ENCODE measurements at places on chromosomes 2 and 18. TPM values are rescaled to one million over a fixed set of nuclear protein-coding genes. Genes with fewer than 3 reads are reported as not detected.

GRCh38 chr18:59672235-59672711, 24.9 kb downstream of the CCBE1 start:
- H3K27ac ChIP-seq, result no peak overlapping the region
- H3K4me1 ChIP-seq, result no peaks in the 10 kb centered on the region
- no peaks in the 10 kb centered on the region for H3K27me3 ChIP-seq
- H3K36me3 ChIP-seq, result no peaks in the 10 kb centered on the region
- no peak for DNase-seq

DNA sequence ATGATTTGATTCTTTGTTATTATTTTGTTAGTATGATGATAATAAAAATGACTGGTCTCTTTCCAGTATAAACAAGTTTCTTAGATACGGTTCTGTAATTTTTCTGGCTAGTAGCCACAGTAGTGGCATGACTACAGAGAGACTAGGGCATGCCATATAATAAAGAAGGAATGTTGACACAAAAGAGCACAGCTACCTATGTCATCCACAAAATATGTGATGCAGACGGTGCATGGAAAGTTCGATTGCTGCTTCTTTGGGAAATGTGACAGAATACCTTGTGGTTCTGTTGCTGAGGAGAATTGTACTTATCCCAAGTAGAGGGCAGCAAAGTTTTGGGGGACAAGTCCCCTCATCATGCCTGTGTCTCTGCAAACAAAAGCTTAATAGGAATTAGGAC, 26.1 kb upstream of the SETBP1 start:
- H3K4me3 ChIP-seq, result no peak overlapping the region
- no peak overlapping the region for H3K27ac ChIP-seq
- no peak for DNase-seq
- H3K4me1 ChIP-seq, result peaks cover 6% of the 10 kb centered on the region
- no peaks in the 10 kb centered on the region for H3K36me3 ChIP-seq

DNA sequence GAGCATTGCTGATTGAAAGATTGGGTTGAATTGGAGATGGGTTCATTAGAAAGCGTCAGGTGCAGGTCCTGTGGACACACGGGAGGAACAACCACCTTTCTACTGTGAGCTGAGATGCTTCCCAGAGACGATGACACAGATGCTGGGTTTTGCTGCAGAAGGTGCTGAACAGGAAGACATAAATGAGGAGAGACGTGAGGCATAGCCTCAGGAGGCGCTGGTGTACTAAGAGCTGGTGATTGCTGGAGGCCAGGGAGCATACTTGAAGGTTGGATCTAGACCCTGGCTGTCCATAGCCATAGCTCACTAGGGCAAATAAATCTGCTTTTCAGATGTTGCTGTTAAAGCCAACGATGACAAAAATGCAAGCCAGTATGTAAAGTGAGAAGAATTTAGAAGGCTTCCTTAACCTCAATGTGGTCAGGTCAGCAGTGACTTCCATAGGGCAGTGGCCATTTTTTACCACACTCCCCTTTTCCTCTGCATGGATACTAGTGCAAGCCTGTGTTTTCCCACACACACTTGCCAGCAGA, 153.7 kb downstream of the SOX11 start:
- no peak for DNase-seq
- H3K27me3 ChIP-seq, result no peaks in the 10 kb centered on the region
- no peak overlapping the region for H3K27ac ChIP-seq
- H3K36me3 ChIP-seq, result no peaks in the 10 kb centered on the region
- H3K4me1 ChIP-seq, result no peaks in the 10 kb centered on the region
- H3K4me3 ChIP-seq, result no peak overlapping the region

DNA sequence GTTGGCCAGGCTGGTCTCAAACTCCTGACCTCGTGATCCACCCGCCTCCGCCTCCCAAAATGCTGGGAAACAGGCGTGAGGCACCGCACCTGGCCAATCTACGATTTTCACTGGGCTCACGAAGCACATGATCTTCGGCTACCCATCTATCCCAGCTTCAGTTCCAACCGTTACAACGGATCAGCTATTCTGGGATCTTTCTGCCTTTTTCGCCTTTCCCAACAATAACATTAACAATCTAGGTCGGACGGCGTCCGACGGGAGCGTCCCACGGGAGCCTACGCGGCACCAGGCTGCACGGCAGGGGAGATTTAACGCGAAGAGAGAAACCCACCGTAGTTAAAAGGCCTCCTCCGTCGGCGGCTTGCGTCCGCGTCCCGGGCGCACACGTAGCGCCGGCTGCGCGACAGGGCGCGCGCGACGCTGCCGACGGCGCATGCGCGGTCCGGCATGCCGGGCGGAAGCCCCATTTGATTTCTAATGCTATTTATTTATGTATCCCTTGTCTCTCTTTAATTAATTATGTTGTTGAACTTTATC, at the start of gene MSL3B:
Gene MSL3B (minus strand): TSS at position 394 of the 540 bp plus-strand sequence.
- H3K27ac ChIP-seq, result no peak within 1 kb of the TSS
- H3K36me3 ChIP-seq, result no peaks in the 10 kb centered on the region
- H3K27me3 ChIP-seq, result no peaks in the 10 kb centered on the region

DNA sequence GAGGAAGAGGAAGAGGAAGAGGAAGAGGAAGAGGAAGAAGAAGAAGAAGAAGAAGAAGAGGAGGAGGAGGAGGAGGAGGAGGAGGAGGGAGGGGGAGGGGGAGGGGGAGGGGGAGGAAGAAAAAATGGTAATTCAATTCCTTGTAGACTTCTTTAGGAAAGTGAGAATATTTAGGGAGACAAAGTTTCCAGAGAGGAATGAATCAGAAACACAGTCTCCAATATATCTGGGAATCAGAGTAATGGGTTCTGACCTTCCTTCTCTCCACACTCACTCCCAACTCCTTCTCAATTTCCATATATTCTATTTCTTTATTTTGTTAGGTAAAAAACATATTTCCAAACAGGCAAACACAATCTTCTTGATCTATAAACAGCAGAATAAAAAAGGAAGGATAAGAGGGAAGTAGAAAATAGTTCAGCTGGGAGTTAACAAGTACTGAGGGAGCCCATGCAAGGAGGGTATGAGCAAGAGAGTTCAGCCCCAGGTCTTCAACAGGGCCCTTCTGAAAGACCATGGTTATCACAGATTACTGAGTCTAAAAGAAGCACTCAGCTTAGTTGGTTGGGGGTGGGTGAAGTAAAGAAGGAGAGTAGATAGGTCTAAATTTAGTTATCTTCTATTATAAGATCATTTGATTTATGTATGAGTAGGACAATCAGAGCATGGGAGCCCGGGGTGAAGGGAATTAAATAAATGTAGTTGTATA, 480.8 kb downstream of the NRXN1 start:
- H3K27me3 ChIP-seq, result no peaks in the 10 kb centered on the region
- H3K36me3 ChIP-seq, result no peaks in the 10 kb centered on the region
- H3K4me3 ChIP-seq, result no peak overlapping the region

The CTAGE1 gene
- total RNA-seq, result not detected

GRCh38 chr2:102771114-102771513, 9.3 kb downstream of the TMEM182 start:
- no peak overlapping the region for H3K4me3 ChIP-seq
- DNase-seq, result no peak
- H3K27me3 ChIP-seq, result no peaks in the 10 kb centered on the region
- no peak overlapping the region for H3K27ac ChIP-seq
- peaks cover 20% of the 10 kb centered on the region for H3K4me1 ChIP-seq
- no peaks in the 10 kb centered on the region for H3K36me3 ChIP-seq

The GCG gene
- total RNA-seq, result not detected

DNA sequence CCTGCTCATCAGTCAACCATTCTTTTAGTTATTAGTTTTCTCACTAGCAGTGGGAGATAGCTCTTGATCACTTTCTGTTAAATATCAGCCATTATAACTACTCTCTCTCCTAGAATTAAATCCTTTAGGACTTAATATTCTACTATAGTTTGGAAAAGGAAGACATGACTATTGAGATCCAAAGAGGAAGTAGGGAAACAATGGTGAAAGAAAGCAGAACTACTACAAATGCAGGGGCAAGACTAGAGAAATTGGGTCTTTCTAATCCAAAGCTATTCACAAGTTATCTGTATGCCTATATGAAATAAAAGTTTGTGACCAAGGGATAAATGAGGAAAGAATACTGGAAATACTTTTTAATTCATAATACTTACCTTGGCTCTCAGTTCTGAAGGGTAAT, 65.1 kb downstream of the SRBD1 start:
- no peaks in the 10 kb centered on the region for H3K4me1 ChIP-seq
- DNase-seq, result no peak
- H3K27ac ChIP-seq, result no peak overlapping the region
- no peak overlapping the region for H3K4me3 ChIP-seq

GRCh38 chr2:139177041-139177440, 396.9 kb upstream of the NXPH2 start:
- H3K4me3 ChIP-seq, result no peak overlapping the region
- H3K36me3 ChIP-seq, result no peaks in the 10 kb centered on the region
- no peak overlapping the region for H3K27ac ChIP-seq
- H3K4me1 ChIP-seq, result no peaks in the 10 kb centered on the region

DNA sequence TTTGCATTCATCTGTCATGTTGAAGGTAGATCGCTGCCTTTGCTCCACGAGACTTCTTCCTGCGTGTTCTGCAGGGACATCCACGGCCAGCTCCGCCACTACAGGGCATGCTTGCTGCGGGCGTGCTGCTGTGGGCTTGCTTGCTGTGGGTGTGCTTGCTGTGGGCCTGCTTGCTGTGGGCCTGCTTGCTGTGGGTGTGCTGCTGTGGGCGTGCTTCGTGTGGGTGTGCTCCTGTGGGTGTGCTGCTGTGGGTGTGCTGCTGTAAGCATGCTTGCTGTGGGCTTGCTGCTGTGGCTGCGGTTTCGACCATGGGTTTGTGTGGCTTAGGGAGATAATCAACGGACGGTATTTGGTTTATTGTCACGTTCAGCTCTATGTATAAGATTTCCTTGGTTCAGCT, 161.3 kb upstream of the NFATC1 start:
- H3K4me3 ChIP-seq, result no peak overlapping the region
- H3K4me1 ChIP-seq, result no peaks in the 10 kb centered on the region
- no peak for DNase-seq
- no peak overlapping the region for H3K27ac ChIP-seq
- H3K36me3 ChIP-seq, result no peaks in the 10 kb centered on the region

DNA sequence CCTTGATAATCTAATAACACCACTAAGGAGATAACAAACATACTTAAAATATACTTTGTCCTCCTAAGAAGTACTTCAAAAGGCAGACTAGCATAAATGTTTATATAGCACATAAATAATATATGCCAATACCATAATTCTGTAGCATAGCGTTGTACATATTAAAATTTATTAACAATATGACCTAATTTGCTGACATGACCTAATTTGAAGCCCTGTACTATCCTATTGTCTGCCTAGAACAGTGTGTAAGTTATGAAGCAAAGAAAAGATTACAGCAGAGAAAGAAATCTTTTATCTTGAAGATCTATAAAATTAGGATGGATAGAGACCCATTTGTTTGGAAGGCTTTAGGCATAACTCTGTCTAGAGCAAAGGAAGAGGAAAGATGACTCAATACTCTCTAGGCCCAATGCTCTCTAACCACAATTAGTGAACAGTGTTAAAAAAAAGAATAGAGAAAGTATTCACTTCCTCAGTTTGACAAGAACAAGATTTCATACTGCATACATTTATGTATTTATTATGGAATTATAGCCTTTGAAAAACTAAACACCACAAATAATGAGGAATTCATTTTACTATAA, 231.3 kb downstream of the ZRANB3 start:
- no peaks in the 10 kb centered on the region for H3K36me3 ChIP-seq
- no peak for DNase-seq
- H3K27me3 ChIP-seq, result no peaks in the 10 kb centered on the region
- H3K4me3 ChIP-seq, result no peak overlapping the region
- H3K27ac ChIP-seq, result no peak overlapping the region
- no peaks in the 10 kb centered on the region for H3K4me1 ChIP-seq

DNA sequence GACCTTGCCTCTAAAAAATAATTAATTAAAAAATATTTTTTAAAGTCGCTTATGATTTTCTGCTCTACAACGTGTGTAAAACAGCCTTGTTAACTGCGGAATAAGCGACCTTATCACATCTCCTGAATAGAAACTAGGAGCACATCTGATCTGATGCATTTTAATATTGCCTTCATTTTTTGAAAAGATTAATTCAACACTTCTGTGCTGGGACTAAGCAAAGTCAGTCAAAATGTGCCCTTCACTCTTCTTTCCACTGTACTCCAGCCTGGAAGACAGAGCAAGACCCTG, 12.6 kb downstream of the CLEC4F start:
- no peak for DNase-seq
- H3K4me3 ChIP-seq, result no peak overlapping the region
- no peak overlapping the region for H3K27ac ChIP-seq
- no peaks in the 10 kb centered on the region for H3K36me3 ChIP-seq
- H3K27me3 ChIP-seq, result no peaks in the 10 kb centered on the region

The DYNAP gene
- total RNA-seq, result not detected

DNA sequence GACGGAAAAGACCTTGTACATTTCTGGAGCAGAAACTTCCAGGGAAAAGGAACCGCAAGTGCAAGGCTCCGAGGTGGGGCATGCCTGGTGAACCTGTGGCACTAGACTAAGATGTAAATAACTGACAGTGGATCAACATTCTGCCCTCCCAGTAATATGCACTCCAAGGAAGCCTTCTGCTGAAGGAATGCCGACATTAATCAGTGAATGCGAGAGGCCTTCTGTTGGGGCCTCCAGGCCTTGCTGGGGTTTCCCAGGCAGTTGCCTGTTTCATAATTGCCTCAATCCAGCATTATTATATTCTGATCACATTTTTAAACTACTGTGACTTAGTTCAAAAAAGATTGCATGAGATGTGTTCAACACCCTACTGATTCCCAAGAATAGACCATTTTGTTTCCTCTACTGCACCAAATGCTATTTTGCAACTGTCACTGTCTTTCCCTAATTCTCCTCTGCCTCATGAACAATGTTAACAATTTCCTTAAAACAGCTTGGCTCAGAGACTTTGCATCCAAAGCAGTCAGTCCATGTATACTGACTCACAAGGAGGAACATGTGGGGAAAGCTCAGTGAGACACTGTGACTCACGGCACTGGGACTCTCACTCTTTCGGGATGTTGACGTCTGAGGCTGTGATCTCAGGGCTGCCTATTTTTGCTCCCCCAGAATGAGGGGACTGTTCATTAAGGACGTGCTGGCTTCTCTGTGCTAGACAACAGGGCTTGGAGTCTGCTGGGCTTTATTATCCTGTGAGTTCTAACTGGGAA, 10.5 kb upstream of the DSG2 start:
- H3K4me3 ChIP-seq, result no peak overlapping the region
- no peak overlapping the region for H3K27ac ChIP-seq
- no peak for DNase-seq
- H3K36me3 ChIP-seq, result no peaks in the 10 kb centered on the region
- no peaks in the 10 kb centered on the region for H3K27me3 ChIP-seq
- H3K4me1 ChIP-seq, result no peaks in the 10 kb centered on the region

GRCh38 chr18:63303547-63303946, 16.0 kb downstream of the BCL2 start:
- no peaks in the 10 kb centered on the region for H3K36me3 ChIP-seq
- H3K4me3 ChIP-seq, result no peak overlapping the region
- H3K4me1 ChIP-seq, result peaks cover 31% of the 10 kb centered on the region
- no peak for DNase-seq
- no peak overlapping the region for H3K27ac ChIP-seq
- H3K27me3 ChIP-seq, result no peaks in the 10 kb centered on the region

DNA sequence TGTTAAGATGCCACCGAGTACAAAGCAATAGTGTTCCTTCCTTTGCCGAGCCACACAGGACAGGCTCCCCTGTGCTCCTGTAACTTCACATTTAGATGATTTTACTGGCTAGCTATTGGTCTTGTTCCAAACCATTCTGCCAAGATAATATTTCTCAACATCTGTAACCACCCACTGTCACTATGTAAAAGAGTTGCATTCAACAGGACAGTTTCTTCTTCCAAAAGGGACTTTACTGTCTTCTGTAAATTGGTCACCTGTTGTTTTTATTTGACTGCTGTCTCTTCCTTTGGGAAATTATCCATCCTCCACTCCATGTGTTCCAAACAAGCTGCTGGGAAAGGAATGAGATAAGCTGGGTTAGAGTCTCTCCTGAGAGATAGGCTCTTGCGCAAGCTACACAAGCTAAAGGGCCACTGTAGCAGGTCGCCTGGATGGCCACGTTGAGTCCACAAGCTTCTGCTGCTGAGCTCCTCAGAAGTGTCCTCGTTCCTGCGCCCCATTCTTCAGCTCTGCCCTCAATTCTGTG, 14.4 kb upstream of the BZW1 start:
- H3K27me3 ChIP-seq, result no peaks in the 10 kb centered on the region
